CD8-positive, alpha-beta memory T cell (primary cell): ENCODE measurements at places on chromosomes 2 and 18.

DNA sequence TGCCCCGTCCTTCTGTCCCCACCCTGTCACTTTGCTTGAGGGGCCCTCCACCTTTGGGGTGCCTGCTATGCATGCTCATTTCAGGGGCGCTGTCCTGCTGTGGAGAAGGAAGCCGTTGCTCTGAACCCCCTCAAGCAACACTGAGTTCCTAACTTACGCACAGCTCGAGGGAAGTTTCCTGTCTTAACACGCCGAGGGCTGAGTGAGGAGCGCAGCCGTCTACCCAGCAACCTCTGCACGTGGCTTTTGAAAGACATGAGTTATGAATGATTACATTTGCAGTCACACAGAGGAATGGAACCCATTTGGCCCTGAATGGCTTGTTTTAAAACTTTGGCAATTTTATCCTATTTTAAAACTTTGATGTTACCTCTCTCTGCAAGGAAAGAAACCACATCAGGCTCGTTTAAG is 14.0 kb downstream of the RAMP1 start:
- no peak for DNase-seq

DNA sequence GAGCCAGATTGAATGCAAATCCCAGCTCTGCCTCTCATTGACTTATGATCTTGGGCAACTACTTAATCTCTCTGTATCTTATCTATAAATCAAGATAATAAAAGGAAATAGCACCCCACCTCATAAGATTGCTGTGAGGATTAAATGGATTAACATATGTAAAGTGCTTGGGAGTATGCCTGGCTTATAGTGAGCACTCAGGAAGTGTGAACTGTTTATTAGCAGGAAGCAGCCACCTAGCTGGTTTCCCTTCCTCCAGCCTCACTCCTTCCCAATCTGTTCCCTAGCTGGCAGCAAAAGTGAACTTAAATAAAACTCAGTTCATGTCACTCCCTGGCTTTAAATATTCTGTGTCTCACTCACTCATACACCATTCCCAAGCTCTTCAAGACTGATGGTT is 526.6 kb upstream of the PKDCC start:
- DNase-seq, result no peak

- no peak for DNase-seq
Measured at GRCh38 chr2:61763605-61764034, 90.2 kb downstream of the FAM161A start.

DNA sequence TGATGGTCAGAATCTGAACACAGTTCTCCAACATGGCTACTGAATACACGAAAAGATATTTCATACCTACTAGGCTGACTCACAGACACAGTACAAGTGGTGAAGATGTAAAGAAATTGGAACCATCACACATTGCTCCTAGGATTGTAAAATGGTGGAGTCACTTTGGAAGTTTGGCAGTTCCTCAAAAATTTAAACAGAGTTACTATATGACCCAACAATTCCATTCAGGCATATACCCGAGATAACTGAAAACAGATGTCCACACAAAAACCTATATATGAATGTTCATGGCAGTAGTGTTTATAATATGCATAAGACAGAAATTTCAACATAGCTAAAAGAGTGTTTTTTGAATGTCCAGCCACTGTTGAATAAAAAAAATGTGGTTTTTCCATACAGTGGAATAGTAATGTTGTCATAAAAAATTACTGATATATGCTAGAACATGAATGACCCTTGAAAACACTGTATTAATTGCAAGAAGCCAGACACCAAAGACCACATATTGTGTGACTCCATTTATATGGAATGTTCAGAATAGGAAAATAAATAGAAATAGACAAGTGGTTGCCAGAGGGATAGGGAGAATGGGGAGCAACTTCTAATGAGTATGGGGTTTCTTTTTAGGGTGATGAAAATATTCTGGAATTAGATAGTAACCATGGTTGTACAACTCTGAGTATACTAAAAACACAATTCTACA is 10.1 kb downstream of the RMP24 start:
- DNase-seq, result no peak

DNA sequence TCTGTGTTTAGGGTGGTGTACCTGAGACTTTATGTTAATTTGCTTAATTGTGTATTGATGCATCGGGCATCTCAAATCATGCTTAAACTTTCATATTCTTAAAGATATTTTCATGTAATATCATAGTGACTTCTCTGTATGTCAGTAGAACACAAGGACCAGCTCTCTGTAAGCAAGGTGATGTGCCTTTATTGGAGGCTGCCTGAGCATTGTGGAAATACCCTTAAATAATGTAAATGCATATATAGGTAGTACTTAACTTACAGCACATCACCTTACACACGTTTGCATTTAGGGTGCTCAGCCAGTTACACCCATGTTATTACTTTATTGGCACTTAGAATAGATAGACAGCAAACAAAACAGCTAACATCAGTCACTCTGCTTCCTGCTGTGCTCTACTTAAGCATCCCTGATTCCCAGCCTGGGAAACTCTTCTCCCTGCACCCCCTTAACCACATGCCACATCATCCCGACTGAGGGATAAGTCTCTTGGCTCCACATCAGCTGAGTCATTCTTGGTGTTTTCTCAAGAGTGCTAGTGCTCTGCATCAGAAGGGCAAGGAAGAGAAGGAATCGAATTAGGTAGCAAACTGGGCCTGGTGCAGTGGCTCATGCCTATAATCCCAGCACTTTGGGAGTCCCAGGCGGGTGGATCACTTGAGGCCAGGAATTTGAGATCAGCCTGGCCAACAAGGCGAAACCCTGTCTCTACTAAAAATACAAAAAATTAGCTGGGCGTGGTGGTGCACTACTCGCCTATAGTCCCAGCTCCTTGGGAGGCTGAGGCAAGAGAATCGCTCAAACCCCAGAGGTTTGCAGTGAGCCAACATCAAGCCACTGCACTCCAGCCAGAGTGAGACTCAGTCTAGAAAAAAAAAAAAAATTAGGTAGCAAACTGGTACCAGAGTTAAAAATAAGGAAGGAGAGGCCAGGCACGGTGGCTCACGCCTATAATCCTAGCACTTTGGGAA is 108.7 kb downstream of the MAP3K20 start:
- DNase-seq, result no peak

DNA sequence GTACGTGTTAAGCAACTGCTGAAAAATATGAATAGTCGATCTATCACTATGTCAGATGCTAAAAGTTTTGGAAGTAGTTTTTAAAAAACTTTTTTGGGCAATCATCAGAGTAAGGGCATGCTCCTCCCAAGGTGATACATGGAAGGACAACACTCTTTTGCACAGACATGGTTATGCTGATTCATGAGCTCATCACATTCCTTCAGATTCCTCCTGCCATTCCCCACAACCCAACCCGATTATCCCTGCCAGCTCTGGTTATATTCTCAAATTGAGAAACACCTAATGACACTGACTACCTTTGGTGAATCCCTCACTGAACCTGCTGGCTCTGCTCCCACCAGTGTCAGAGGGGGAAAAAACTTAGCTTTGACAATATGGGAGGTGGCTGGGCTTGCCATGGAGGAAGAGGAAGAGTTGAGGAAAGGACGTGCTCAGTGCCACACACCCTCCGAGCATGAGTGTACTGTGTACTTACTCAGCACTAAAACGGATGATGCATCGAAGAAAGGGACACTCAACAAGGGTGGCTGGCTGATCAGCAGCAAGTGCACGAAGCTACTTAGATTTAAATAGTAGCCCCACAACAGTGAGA is 83.9 kb upstream of the RNU4ATAC start:
- DNase-seq, result no peak

DNA sequence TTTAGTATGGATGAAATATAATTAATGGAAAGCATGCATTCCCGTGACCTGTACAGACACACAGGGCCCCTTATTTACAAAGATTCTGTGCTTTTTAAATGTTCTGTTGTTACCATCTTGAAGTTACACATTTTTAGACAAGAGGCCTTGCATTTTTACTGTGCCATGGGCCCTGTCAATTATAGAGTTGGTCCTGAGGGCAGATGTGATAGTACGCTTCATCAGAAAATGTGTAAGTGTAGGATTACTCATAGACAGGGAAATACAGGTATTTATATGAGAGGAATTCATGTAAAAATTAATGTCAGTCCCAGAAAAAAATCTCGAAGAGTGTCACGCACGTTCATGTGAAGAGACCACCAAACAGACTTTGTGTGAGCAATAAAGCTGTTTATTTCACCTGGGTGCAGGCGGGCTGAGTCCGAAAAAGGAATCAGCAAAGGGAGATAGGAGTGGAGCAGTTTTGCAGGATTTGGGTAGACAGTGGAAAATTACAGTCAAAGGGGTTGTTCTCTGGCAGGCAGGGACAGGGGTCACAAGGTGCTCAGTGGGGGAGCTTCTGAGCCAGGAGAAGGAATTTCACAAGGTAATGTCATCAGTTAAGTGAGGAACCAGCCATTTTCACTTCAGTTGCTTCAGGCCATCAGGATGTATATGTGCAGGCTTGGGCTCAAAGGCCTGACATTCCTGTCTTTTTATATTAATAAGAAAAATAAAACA is 12.2 kb upstream of the ALPK2 start:
- DNase-seq, result no peak

DNA sequence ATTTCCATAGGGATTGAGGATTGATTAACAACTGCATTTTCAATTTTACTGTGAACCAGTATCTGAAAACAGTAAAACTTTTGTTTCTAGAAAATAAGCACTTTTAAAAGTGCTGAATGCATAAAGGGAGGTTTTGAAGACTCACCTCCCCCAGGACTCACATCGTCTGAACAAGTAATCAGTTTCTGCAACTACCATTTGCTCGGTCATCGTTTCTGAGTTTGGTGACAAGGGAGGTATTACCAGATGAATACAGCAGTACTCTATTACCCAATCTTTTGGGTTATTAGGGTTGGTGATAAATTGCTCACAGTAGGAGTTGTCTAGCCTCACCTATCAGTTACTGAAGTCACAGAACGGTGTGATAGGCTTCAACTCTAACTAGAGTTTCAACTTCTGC is 234.5 kb upstream of the FN1 start:
- no peak for DNase-seq

GRCh38 chr2:241069821-241070281 is 32.2 kb downstream of the MTERF4 start:
- no peak for DNase-seq

DNA sequence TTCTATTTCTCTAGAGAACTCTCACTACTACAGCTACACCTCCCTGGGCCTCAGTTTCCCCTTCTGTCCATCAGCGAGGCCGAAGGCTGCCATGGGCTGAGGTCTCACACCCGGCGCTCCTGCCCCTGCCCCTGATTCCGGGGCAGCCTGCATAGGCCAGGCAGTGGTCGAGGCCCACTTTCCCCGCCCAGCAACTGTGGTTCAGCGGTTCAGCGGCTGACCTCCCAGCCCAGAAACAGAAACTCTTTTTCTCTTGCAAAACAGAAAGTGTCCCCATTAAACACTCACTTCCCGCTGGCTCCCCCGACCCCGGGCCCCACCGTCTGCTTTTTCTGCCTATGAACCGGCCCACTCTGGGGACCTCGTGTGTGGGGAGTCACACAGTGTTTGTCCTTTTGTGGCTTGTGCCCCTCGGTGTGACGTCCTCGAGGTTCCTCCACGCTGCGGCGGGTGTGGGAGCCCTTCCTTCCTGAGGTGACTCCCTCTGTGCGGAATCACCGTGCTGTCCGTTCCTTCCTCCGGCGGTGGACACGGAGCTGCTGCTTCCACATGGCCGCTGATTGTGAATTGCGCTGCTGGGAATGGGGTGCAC is 16.0 kb downstream of the PDCD1 start:
- peak; percentile 77 for DNase-seq

- DNase-seq, result no peak
Measured at GRCh38 chr18:57426187-57426586, 9.0 kb upstream of the ONECUT2 start.

DNA sequence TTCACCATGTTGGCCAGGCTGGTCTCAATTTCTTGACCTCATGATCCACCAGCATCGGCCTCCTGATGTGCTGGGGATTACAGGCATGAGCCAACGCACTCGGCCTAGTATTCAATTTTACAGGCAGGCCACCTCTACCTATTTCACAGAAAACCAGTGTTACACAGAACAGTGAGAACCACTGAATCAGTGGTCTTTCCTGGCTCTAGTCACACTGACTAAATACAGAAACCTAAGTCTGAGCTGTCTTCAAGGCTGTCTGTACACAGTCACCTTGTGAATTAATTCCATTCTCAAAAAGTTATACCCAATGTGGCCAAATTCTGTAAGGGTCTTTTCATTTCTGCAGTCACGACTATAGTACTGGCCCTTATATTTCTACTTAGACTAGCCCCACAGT is 3.5 kb downstream of the RNF149 start:
- DNase-seq, result no peak

DNA sequence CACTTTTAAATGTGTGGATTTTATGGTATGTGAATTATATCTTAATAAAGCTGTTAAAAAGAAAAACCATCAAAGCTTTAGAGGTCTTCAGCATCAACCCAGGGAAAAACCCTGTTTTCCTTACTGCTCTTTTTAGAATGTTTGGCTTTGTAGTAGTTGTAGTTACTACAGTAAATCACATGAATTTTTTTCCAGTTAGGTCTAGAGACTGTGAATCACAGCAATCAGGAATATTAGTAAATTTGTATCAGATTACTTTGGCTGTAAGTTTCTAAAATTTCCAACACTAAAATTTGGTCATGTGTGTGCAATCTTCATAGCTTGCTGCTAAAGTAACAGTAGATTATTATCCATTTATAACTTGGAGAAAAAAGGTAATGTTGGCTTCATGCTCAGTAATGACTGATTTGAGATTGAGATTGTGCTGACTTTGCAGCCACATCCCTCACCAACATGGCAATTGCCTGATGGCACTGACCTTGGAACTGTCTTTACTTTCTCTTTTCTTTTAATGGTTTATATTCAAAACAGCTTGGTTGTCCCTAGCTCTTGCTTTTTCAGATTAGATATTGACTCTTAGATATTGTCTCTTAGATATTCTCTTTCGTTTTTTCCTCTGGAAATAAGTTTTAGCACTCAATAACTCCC is 41.1 kb downstream of the LCLAT1 start:
- DNase-seq, result no peak

- DNase-seq, result no peak
Measured at GRCh38 chr2:78992807-78993517, 32.5 kb upstream of the REG3G start.

- DNase-seq, result no peak
Measured at GRCh38 chr2:77604953-77605929, 83.1 kb upstream of the LRRTM4 start.

DNA sequence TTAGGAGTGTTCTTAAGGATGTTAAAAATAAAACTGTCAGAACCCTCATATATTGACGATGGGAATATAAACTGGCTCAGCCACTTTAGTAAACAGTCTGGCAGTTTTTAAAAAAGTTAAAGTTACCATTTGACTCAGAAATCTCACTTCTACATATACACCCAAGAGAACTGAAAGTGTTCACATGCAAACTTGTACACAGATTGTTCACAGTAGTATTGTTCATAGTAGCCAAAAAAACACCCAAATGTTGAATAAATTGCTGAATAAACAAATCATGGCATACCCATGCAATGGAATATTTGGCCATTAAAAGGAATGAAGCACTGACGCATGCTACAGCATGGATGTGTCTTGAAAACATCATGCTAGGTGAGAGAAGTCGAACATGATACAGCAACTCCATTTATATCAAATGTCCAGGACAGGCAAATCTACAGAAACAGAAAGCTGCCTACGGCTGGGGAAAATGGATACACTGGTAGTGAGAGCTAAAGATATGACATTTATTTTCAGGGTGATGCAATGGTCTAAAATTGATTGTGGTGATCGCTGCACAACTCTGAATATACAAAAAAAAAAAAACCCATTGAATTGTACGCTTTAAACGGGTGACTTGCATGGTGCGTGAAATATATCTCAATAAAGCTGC is 10.1 kb downstream of the RPL31 start:
- DNase-seq, result no peak
